T-cell (primary cell): ENCODE measurements at places on chromosomes 2 and 18.

DNA sequence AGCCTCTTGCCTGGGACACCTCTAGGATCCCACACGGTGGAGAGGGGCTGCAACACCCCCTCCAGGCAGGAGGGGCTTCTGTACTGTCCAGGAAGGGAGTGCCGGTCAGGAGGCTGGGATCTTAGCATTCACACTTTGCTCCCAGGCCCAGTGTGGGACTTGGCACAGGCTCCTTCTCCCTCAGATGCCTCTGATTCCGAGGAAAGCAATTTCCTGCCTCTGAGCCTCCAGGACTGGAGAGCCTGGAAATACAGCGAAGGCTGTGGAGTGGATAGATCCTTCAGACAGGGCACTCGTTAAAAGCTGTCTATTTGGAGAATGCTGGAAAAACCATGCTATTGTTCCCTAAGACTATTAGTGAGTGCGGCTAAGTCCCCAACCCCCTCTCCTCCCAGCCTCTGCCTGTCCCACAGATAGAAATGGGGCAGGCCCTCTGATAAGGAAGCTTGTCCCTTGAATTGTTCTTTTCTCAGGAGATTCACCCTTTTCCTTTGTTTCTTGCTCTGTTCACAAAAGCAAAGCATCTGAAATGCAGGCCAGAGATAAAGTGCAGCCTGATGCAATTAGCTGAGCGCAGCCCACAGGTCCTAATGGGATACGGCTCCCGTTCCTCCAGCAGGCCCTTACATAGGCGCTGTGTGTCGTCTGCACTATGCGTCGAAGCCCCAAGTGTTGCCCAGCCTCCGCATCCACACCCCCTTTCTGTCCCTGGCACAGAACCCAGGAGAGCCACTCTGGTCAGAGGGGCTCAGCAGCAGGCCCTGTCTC lies 252.2 kb downstream of the KLHL29 start:
- DNase-seq = no peak

GRCh38 chr2:208046686-208047085 lies 21.4 kb upstream of the PLEKHM3 start:
- no peak for DNase-seq

GRCh38 chr18:63963615-63964256 lies 6.1 kb upstream of the SERPINB8 start:
- DNase-seq = peak; percentile 55

DNA sequence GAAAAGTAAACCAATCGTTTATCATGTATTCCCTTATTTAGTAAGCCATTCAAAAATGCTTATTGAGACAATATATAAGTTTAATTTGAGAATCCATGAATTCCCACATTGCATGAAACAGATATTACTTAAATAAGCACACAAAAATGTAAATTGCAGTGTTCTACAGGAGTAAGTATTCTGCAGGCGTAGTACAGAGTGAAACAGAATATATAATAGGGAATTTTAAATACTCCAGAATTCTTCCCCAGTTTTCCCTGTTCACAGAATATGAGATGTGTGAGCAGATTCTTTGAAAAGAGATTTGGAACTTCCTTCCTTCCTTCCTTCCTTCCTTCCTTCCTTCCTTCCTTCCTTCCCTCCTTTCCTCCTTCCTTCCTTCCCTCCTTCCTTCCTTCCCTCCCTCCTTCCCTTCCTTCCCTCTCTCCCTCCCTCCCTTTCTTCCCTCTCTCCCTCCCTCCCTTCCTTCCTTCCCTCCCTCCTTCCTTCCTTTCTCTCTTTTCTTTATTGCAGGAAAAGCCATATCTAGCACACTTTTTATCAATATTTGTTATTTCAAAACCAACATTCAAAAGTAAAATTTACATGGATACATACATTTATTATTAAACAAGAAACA lies 977.7 kb upstream of the LRRTM1 start:
- DNase-seq = no peak

GRCh38 chr2:22855081-22855480 lies 529.9 kb upstream of the KLHL29 start:
- DNase-seq = no peak

GRCh38 chr2:109270505-109271312 lies 141.7 kb downstream of the SH3RF3 start:
- no peak for DNase-seq

DNA sequence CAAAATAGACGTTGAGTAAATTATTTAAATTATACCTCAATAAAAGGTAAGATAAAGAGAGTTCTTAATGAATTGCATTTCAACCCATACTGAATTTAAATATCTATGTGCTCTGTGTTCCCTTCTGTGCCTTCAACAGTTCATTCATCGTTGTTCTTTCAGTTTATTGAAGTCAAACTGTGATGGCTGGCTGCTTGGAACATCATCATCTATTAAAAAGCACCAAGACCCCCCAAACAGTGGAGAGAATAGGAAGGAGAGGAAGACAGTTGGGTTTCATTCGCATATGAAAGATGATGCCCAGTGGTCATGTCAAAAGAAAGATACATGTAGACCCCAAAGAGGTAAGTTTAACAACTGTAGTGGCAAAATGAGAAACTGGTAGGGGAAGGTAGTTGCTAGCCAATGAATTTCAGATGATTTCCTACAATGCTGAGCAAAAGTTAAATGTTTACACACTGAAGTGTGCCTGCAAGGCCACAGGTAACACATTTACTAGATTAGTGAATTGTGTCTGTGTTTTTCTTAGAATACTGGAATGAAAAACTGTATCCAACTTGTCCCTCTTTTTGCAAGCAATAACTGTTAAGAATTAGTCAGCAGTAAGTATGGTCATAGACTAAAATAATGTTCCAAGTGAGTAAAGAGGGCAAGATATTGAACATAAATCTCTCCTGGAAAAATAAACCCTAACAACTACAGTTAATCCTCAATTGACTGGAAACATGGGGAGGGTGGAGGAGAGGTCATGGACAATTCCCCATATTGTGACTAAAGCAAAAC lies 331.3 kb downstream of the KIAA1328 start:
- DNase-seq = no peak

DNA sequence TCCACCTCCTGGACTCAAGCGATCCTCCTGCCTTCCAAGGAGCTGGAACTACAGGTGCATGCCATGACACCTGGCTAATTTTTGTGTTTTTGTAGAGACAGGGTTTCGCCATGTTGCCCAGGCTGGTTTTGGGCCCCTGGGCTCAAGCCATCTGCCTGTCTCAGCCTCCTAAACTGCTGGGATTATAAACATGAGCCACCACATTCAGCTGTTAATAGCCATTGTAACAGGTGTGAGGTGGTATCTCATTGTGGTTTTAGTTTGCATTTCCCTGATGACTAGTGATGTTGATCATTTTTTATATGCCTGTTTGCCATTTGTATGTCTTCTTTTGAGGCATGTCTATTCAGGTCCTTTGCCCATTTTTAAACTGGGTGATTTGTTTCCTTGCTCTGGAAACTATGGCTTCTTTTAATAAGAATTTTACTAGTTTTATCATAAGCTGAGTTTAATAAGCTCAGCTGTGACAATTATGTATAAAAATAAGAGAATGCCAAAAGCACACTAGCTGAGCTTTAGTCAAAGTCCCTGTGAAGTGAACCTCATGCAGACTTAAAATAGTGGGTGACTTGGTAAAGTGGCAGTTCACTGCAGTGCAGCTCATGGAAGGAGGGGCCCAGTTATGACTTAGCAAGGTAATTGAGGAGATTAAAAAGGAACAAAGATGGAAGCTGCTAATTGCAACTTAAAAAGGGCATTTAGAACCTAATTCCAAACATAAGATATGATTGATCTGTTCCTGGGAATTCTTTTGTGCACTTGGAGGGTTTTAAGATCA lies 465.1 kb downstream of the TGIF1 start:
- no peak for DNase-seq
